ENCODE measurements at places on chromosomes 3 and 15.

- DNase-seq, result no peak
These were observed 132.6 kb upstream of the TBL1XR1 start for GRCh38 chr3:177329854-177330253.

GRCh38 chr3:96705895-96706294, 108.5 kb upstream of the EPHA6 start:
- no peak for DNase-seq

DNA sequence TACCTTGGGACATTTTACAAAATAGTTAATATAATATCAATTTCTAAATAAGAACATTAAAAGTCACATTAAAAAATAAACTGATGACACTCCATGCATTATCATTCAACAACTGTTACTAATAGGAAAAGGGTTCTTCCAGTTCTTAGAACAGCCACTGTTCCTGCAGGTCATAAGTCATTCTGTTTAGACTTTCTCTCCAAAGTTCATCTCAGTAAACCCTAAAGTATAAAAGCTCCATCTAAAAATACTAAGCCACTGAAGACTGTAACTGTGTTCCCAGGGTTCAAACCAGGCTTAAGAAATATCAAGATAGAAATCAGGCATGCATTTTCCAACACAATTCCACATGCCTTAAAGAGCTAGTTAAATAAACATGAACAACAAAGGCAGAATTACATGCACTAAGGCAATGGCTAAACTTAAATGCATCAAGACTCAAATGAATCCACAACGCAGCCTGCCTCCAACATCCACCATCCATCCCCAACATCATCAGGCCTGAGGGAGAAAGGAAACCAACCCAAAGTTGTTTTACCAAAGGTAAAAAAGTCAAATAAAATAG, 46.2 kb downstream of the DMXL2 start:
- DNase-seq, result no peak

DNA sequence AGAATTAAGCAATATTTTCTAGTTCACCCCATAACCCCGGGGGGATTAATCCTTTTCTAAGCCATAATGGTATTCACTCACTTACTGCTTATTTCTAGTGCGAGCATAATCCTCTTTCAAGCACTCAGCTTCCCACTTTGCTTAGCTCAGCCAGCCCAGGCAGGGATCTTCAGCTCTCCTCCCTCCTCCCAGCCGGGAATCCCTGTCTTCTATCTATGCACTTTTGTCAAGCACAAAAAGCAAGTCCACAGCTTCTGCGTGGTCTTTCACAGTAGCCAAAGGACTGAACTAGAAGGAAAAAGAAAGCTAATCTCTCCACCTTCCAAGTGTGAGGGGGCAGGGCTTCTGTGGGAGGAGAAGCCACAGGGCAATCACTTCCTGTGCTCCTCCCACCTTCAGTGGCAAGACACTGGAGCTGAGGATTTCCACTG, 62.8 kb downstream of the PEX5L start:
- DNase-seq, result no peak

- DNase-seq, result no peak
These were observed 10.4 kb upstream of the POLR2M start for GRCh38 chr15:57696146-57696545.
